ENCODE measurements at places on chromosomes 13 and 19.

- DNase-seq, result no peak
Observed at GRCh38 chr13:46617885-46618284, 64.9 kb downstream of the LRCH1 start.

GRCh38 chr13:37906880-37907279 is 37.3 kb upstream of the TRPC4 start:
- no peak for DNase-seq

DNA sequence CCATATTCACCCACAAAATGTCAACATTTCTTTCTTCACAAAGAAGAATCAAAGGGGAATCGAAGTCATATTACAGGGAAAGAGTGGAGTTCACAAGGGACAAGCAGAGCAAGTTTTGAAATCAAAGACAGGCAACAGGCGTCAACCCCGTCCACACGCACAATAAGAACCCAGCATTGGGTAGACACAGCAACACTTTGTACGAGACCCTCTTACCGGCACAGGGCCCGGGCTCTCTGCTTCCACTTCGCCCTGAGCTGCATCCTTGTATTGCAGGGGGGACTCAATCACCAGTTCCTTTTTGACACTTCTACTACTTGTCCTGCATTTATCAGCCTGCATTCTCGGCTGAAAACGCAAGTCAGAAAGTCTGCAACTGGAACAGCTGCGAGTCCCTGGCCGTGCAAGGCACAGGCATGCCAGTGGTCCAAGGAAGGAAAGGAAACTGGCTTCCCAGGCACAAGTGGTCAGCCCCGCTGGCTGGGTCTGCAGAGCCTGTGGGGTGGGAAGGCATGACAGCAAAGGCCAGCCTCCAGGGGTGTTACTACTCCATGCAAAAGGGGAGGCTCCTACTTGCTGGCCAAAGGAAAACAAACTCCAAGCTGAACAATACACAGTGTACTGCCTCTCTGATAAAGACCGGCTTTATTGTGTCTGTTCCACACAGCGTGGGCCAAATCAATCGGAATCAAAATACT is at the start of gene DOCK9:
TSS of gene DOCK9 (minus strand) at position 497 of the 698 bp plus-strand sequence. CDS start at position 342, 155 bp downstream.
- no peak for DNase-seq

- peak; percentile 67 for DNase-seq
Observed at GRCh38 chr19:38711726-38712153, 32.5 kb downstream of the CAPN12 start.

GRCh38 chr13:108816375-108816774 is 187.0 kb downstream of the MYO16 start:
- DNase-seq, result no peak

DNA sequence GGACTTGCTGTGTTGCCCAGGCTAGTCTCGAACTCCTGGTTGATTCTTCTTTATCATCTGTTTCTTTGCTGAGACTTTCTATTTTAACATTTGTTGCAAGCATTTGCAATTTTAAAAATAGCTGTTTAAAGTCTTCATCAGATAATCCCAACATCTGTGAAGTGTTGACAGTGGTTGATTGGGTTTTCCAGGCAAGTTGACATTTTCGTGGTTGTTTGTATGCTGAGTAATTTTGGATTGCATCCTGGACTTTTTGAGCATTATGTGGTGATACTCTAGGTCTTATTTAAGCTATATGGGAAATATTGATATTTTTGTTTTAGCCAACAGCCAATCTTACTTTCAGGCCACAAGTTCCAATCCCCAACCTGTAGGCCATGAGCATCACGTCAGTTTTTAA is 25.1 kb downstream of the AP1M1 start:
- DNase-seq, result no peak

DNA sequence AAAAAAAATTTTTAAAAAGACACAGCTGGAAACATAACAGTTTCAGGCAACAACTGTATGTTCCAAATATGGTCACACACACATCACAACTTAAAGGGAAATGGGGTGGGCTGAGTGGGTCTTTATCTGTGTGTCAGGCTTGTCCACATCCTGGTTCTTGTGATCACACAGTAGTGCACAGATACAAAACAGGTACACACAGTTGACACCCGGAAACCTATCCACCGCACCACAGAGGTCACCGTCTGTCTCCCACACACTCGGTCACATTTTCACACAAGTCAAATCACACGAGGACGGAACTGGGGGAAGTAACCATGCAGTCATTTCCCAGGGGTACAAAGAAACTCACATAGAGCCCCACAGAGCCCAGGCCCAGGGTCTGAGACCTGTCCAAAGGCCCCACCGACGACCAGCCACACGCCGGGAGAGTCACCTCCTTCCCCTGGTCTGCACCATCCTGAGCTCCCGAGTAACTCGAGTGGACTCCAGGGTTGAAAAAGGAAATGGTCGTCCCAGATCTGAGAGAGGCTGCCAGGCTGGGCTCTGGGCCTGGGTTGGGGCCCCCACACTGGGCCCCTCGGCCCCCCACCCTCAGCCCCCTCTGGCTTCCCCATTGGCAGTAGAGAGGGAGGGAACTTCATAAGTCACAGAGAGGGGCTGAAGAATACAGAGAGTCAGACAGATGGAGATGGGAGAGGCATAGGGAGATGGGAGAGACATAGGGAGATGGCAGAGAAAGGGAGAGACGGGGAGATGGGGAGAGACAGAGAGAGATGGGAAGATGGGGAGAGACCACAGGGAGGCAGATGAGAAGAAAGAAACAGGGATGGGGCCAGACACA is 1.3 kb upstream of the PPAN start:
- DNase-seq, result no peak

- DNase-seq, result peak; percentile 29
Observed at GRCh38 chr13:36788276-36788675, 30.7 kb upstream of the RFXAP start.

DNA sequence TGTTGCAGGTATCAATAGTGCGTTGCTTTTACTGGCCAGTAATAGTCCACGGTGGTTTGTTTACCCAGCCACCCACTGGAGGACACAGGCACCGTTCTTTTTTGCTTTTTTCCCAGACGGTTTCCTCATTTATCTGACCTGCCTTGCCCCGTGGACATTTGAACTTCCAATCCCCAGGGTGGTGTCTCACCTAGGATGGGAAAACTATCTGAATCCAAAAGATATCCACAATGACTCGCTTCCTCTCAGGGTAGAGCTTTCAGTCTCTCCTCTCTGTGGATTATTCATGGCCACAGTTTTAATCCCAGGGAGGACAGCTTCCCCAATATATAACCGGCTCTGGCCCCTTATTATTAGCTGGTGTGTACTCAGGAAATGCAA is 170.8 kb downstream of the FOXO1 start:
- no peak for DNase-seq

- no peak for DNase-seq
Observed at GRCh38 chr13:33101835-33102234, 85.6 kb downstream of the KL start.

DNA sequence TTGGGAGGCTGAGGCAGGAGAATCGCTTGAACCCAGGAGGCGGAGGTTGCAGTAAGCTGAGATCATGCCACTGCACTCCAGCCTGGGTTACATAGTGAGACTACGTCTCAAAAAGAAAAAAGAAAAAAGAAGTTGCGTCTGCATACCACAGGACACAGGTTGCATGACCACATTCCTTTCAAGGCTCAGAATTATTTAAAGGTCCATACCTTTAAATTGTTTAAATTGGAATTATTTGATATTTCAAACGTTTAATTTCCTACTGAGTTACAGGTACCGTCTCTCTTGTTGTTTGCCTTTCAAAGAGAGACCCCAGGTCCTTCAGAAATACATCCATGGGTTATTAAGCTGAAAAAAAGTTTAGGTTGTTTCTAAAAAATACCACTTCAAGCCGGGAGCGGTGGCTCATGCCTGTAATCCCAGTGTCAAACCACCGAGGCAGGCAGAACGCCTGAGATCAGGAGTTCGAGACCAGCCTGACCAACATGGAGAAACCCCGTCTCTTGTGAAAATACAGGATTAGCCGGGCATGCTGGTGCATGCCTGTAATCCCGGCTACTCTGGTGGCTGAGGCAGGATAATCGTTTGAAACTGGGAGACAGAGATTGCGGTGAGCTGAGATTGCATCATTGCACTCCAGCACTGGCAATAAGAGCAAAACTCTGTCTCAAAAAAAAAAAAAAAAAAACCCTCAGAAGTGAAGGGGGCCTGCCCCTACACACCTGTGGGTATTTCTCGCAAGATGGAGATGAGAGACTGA is 18.6 kb downstream of the ZNF816 start:
- no peak for DNase-seq

DNA sequence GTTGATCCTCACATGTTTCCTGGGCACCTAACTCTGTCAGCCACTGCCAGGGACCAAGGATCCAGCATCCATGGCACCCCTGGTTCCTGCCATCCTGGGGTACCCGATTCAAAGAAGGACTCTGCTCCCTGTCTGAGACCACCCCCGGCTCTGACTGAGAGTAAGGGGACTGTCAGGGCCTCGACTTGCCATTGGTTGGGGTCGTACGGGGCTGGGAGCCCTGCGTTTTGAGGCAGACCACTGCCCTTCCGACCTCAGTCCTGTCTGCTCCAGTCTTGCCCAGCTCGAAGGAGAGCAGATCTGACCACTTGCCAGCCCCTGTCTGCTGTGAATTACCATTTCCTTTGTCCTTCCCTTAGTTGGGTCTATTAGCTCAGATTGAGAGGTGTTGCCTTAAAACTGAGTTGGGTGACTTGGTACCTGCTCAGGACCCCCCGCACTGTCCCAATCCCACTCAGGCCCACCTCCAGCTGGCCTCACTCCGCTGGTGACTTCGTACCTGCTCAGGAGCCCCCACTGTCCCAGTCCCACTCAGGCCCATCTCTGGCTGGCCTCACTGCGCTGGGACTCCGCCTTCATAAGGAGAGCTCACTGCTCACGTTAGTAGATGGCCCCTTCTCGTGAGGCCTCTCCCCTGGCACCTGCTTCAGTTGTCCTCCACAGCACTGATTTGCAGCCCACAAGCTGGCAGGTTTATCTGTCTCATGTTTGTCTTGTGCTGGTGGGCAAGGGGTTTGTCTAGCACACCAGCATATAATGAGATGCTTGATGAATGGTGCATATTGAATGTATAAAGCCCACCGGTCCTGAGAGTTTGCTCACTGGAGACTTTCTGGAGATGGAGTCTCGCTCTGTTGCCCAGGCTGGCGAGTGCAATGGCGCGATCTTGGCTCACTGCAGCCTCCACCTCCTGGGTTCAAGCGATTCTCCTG is 3.9 kb downstream of the RPL28 start:
- DNase-seq, result no peak

DNA sequence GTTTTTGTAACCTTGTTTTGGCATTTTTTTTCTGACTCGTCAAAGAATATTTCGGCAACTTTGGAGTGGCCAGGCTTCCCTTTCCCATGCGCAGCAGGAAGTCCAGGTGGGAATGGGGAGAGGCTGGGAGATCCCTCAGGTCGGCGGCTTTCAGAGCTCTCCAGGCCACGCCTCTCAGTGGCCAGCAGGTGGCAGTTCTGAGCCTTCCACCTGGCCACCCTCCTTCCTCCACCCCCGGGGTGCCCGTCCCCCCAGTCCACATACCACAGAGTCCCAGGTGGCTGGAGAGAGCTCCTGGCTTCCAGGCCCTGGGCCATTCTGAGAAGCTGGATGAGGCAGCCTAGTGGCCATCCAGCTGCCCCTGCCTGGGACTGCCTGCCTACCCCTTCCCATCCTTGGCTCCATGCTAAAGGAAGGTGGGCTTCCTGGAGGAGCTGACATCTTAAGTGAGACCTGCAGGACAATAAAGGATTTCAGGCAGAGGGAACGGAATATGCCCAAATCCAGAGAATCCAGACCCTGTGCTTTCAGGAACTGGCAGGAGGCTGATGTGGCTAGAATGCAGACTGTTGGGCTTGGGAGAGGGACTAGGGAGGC is 46.3 kb downstream of the CCNE1 start:
- no peak for DNase-seq

DNA sequence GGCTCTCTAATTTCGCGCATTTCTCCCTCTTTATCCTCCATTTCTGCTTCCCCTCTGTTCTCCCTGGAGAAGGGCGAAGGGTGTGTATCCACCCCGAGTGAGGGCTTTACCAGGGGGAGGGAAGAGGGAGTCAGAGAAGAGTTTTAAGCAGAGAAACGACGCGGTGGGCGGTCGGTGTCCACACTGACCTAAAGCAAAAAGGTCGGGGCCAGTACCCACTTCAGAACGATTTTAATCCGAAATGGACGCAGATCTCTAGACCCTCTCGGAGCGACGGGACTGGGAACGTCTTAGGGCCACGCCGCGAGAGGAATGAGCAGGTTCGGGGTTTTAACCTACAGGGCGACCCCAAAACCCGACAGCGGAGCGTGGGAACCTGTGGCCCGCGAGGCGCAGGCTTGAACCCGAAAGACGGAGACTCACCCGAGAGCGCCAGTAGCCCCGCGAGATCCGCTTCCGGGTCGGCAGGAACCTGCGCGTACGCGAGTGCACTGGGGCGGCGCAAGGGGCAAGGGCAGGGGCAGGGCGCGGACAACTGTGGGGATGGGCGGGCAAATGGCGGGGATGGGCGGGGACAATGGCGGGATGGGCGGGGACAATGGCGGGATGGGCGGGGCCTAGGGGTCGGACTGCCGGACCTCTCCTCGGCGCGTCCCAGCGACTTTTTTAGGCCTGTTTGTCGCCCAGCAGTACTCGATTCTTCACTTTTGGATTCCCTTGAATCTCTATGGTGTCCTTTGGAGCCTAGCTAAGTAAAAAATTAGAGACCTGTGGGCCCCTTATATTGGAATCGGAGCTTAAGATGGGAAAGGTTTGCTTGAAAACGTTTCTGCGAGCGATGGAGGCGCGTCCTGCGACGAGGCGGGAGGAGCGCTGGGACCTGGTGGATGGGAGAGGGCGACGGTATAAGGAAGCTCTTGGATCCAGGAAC is at the start of gene ZNF677:
TSS of gene ZNF677 (minus strand) at position 463 of the 931 bp plus-strand sequence. CDS start 3,323 bp downstream, outside the sequence.
- peak; percentile 22 for DNase-seq

DNA sequence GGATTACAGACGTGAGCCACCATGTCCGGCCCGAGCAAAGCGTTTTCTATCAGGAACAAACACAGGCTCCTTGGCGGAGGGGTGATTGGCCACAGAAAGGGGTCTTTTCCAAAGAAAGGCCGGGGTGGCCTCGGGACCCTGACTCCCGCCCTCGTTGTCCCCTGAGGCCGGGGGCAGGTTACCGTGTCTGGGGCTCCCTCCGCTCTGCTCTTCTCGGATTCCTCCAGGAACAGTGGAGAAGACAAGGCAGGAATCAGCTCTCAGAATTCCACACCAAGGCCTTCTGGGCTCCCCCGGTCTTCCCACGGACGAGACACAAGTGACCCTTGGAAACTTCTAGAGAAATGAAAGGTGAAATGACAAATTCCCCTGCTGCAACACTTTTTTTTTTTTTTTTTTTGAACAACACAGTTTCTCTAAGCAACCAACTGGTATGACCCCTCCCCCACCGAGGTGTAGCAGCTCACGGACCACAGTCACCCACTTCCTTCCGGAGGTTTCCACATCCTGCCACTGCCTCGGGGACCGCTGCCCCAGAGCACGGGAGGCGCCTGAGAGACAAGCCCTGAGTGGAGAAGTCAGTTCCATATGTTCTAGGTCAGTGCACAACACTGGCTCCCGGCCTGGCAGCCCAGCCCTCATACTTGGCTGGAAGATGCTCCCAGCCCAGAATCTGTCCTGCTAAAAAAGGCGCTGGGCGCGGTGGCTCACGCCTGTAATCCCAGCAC is 11.0 kb downstream of the MOB3A start:
- no peak for DNase-seq

Data from BJ (cell line).